ENCODE measurements at places on chromosomes 5 and 9.

DNA sequence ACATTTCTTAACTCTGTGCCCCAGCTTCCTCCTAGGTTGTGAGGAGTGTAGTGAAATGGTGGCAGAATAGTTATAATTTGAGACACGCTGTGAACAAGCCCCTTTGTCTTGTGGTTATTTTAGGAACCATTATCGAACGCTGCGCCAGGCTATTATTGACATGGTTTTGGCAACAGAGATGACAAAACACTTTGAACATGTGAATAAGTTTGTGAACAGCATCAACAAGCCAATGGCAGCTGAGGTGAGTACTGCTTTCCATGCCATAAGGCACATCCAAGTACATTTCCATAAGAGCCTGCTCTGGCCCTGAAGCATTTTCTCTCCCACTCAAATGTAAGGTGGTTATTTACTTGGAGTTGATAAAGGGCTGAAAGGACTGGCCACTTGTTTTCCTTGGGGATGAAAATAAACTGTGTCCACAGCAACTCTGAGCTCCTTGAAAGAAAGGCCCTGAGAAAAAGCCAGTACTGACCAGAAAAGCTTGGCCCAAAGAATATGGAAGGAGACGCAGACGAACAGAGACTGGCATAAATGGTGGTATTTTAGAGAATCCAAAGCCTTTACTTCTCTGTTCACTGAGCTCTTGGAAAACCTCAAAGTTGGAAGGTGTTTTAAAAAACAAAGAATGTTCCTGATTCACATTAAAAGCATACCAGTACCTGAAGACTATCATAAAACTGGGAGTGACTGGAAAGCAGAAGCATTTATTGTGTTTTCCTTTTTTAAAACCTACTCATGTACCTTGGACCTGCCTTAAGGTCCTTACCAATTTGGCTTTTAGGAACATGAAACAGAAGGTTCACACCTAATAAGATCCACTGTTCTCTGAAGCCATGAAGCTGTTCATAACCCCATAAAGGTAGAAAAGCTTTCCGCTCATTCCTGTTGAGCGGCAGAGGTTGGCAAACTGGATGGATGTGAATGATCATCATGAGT is 72.2 kb downstream of the WDR41 start:
- no peak for DNase-seq

GRCh38 chr5:57488215-57488955 is 5.8 kb upstream of the ACTBL2 start:
- no peak for DNase-seq

DNA sequence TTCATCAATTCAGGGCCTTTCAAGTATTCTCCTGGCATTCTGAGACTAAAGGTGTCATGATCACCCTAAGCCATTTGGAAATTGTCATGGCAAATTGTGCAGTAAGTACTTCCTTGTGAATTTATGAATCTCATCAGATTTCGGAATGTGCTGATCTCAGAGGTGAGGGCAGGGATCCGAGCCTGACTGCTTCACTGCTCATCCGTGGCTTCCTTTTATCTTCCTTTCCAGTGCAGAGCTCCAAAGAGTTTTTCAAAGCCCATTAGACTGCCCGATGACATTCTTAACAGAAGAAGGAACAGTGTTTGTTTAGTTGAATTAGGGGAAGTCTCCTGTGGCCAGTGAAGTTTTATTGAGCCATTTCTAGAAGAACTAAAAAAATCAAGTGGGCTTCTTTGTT is 182.8 kb upstream of the GDNF start:
- DNase-seq, result no peak

- no peak for DNase-seq
Measured at GRCh38 chr9:27078685-27079084, 30.3 kb upstream of the TEK start.

Measured in activated CD8-positive, alpha-beta T cell treated with anti-CD3 and anti-CD28 coated beads for 36 hours (primary cell).